ENCODE measurements at places on chromosomes 12 and 14. TPM values are rescaled to one million over a fixed set of nuclear protein-coding genes. Genes with fewer than 3 reads are reported as not detected.

DNA sequence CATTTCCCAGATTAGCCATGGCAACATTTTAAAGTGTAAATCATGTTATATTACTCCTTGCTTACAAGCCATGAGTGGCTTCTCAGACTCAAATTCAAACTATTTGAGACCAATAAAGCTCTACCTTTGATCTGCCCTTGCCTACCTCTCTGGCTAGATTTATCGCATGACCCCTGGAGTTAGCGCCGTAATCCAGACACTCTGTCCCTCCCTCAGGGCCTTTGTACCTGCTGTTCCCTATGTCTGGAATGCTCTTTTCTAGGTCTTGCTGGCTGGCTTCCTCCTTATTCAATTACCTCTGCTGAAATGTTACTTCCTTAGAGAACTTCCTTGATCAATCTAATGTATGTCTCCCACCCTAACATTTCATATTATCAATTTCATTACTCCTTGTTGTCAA is 16.3 kb downstream of the SIX4 start:
- no peak for DNase-seq

- no peak for DNase-seq
These were observed 570 bp upstream of the FIGNL2 start for GRCh38 chr12:51848841-51849735.

The CIROP gene
- not detected for total RNA-seq

- no peak for DNase-seq
These were observed 7.4 kb downstream of the PAPOLA start for GRCh38 chr14:96509457-96510090.

The KRT5 gene
- not detected for total RNA-seq

DNA sequence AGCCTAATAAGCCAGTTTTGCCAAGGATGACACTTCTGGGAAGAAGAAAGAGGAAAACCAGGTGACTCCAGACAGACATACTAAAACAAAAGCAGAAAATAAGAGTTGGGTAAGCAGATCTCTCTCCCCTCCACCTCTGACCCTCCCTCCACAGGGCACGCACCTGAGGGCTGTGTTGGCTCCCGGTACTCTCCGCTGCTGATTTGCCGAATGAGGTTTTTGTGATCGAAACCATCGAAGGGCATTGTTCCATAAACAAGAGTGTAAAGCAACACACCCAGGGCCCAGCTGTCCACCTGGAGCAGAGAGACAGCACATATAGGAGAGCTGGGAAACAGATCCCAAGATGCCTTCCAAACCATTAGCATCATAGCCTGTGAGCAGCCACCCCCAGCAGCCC is 68.1 kb downstream of the NUAK1 start:
- DNase-seq: no peak

DNA sequence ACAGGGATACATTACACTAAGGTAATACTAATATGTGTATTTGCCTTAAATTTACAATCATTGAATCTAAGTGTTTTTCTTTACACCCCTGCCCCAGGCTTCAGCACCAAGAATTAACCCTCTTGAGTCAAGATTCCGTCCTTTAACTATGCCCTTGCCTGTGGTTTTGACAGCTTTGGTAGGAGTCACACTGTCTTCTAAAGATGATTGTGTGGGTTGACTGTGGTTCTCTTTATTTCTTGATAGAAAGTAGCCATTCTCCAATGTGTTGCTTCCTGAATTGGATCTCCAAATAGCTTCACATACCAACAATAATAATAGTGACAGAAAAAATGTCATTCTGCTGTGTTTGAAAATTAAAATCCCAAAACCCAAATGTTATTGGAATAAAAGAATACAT is 3.6 kb downstream of the CLEC7A start:
- no peak for DNase-seq

DNA sequence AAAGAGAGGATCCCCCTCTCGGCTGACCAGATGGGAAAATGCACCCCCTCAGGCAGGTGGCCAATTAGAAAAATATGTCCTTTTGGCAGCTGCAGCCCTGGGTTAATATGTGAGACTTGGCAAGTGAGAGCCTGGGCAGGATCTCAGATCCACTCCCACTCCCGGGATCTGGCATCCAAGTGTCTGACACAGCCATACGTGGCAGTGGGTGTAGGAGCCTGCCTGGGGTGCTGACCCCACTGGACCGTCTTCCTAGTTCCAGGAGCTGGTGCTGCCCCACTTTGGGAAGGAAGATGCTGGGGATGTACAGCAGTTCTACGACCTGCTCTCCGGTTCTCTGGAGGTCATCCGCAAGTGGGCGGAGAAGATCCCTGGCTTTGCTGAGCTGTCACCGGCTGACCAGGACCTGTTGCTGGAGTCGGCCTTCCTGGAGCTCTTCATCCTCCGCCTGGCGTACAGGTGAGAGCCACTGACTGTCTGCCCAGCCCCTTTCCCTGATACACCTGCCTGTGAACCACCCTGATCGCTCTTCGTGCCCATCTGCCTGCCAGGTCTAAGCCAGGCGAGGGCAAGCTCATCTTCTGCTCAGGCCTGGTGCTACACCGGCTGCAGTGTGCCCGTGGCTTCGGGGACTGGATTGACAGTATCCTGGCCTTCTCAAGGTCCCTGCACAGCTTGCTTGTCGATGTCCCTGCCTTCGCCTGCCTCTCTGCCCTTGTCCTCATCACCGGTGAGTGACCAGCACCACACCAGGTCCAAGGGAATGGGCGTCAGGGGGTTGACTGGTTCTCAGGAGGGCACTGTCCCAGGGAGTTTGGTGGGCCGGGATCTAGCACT is 5.8 kb downstream of the NR4A1 start:
- DNase-seq: no peak
